A172 (cell line): ENCODE measurements at places on chromosomes 4 and X.

GRCh38 chrX:143634309-143634662 is 1.6 kb downstream of the SLITRK4 start:
- no peak for DNase-seq

GRCh38 chr4:184032091-184032490 is 127.0 kb downstream of the STOX2 start:
- DNase-seq = no peak

- no peak for DNase-seq
These were observed 18.7 kb upstream of the GPR34 start for GRCh38 chrX:41670112-41670511.

DNA sequence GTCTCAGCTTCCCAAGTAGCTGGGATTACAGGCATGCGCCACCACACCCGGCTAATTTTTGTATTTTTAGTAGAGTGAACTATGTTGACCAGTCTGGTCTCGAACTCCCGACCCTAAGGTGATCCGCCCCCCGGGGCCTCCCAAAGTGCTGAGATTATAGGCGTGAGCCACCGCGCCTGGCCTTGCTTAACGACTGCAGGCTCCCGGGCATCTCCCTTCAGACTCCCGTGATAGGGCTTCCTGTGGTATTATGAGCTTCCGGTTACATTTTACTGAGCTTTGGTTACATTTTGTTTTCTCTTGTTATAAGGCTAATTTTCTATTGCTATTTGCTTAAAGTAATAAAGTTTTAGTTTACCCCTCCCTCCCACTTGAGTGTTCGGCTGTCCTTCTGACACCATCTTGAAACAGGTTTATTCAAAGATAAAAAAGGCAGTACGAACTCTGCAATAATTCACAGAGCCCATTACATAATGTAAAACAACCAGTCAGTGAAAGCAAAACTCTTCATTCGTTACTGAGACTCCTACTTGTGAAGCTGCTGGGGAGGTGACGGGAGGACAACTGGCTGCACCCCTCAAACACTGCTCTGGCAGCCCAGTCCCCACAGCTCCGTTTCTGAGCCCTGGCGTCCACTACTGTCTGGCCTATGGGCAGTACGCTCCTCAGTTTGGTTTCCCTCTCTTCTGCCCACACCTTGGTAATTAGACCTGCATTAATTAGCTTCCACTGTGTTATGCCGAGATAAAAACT is 795.7 kb upstream of the SLIT2 start:
- no peak for DNase-seq

DNA sequence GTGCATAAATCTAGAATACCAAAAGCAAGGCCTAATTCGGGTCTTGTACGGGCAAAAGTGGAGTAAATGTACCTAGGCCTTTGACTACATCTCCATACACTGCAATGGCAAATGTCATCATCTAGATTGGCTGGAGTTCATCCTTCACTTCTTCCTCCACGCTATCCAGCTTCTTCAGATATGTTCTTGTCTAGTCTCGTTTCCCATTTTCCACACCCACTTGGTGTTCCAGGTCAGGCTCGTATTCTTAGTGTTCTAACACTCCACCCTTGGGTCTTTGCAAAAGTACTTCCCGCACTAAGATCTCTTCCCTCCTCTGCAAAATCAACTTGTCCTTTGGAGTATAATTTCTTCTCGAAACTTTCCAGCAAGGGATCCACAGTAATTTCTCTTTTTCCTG is 1.4 kb downstream of the COQ2 start:
- DNase-seq = no peak

DNA sequence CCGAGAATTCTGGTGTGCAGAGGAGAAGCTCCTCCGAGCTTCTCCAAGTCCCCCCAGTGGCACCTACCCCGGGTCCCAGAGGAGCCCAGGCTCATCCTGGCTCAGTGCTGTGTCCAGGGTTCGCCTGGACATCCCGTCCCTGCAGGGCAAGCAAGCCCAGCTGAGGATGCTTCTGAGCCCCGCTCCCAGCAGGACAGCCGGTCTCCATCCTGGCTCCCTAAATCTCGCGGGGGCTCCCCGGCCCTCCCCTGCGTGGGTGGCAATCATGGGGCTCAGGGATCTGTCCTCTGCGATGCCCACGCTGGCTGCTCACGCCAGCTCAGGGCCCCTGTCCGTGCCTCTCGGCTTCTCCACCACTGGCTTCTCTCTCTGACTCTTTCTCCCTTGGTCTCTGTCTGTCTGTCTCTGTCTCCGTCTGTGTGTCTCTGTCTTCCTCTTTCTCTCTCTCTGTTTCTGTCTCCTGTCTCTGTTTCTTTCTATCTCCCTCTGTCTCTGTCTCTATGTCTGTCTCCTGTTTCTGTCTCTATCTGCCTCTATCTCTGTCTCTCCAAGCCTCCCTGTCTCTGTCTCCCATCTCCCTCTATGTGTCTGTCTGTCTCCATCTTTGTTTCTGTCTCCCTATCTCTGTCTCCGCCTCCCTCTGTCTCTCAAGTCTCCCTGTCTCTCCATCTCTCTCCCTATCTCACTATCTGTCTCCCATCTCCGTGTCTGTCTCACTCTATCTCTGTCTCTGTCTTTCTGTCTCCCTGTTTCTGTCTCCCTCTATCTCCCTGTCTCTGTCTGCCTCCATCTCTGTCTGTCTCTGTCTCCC is 27.8 kb upstream of the SLC25A6 start:
- no peak for DNase-seq

DNA sequence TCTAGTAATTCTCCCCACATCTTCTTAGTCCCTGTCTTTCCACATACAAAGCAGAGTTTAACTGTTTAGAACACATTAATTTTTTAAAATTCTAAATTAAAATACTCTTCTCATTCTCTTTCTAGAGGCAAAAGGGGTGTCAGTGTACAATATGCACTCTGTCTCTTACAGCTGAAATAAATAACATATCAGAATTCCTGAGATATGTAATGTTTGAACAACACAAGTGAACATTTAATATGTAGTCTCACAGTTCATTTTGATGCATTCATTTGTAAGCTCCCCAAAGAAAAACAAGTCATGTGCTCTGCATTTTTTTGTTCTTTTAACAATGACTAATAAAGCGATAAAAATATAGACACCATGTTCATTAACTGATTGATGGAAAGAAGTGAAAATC is 19.7 kb upstream of the SULT1B1 start:
- no peak for DNase-seq

DNA sequence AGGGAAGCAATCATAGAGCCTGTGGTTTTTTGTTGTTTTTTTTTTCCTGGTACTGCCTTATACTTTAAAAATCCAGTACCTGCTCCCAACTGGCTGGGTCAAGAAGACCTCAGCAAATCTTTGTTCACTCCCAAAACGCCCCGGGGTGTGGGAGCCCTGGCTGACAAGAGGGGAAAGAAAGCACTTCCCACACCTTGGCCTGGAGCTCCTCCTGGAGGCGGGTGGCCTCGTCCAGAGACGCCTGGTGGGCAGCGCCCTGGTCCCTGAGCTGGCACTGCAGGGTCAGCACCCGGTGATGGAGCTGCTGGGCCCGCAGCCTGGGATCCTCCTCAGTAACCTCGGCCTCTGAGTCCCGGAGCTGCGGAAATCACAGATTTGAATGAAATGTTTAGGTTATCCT is 38.2 kb downstream of the C4orf50 start:
- peak; percentile 55 for DNase-seq

GRCh38 chr4:15054541-15054940 is 52.3 kb downstream of the CPEB2 start:
- DNase-seq = no peak
